ENCODE measurements at places on chromosomes 3 and 15. TPM values are rescaled to one million over a fixed set of nuclear protein-coding genes. Genes with fewer than 3 reads are reported as not detected.

DNA sequence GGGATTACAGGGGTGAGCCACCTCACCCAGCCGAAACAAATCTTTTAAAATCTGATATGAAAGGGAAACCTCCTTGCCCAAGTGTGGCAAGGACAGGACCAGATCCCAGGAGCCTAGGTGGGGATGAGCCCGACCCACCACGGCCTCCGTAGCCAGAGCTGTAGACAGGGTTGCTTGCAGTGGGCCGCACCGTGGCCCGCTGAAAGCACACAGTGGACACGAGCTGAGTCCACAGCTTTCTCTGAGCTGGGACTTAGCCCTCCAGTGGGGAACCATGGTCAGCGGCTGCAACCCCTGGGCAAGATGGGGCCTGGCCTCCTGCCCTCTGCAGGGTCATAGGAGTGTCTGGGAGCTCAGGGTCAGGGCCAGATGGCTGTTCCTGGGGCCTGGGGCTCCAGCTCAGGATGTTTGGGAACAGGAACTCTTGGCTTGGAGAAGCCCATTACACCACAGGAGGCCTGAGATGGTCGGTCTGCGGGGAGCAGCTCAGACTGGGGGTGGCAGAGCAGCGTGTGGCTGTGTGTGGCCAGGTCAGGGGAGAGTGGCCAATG is 24.7 kb downstream of the GP9 start:
- peak; percentile 50 for DNase-seq

- DNase-seq: no peak
Measured at GRCh38 chr3:37182816-37183215, 8.4 kb upstream of the LRRFIP2 start.

DNA sequence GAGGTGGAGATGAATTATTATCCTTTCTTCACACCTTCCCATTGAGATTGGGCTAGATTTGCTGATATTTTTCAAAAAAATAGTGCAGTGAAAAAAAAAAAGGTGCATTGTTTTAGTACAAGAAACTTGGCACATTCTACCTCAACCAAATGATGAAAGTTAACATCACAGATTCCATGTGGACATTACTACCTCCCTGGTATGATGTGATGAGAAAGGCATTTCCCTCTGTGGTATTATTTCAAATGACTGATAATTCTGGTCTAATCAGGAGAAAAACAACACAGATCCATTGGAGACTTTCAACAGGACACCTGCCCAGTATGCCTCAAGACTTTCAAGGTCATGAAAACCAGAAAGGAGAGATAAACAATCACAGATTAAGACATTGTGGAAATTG is 313.4 kb downstream of the BCHE start:
- no peak for DNase-seq

Gene CPN2
- 0.72 TPM for polyA plus RNA-seq

Gene DCLK3
- polyA plus RNA-seq: 0.08 TPM

- DNase-seq: peak; percentile 9
Measured at GRCh38 chr3:160981217-160981938, 123.8 kb downstream of the B3GALNT1 start.

Gene EXOSC7
- polyA plus RNA-seq: 52.5 TPM

Gene CKMT1B
- polyA plus RNA-seq: 0.19 TPM

Gene VIPR1
- polyA plus RNA-seq: 3.0 TPM

DNA sequence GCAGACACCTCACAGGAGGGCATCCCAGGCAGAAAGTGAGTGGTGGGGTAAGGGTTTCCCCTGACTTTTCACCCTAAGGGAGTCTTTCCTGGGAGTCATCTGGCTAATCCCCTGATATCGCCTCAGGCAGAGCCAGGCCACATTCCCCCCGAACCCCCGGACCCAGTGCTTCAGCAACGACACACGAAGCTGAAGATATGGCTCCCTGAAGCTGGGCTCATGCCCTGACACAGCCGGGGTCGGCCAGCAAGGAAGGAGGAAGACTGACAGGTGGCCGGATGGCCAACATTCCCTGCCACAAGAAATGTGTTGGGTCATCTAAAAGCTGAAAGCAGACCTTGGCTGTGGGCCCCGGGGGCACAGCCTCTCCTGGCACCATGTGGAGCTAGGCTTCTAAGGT is 14.4 kb downstream of the CHST13 start:
- no peak for DNase-seq

DNA sequence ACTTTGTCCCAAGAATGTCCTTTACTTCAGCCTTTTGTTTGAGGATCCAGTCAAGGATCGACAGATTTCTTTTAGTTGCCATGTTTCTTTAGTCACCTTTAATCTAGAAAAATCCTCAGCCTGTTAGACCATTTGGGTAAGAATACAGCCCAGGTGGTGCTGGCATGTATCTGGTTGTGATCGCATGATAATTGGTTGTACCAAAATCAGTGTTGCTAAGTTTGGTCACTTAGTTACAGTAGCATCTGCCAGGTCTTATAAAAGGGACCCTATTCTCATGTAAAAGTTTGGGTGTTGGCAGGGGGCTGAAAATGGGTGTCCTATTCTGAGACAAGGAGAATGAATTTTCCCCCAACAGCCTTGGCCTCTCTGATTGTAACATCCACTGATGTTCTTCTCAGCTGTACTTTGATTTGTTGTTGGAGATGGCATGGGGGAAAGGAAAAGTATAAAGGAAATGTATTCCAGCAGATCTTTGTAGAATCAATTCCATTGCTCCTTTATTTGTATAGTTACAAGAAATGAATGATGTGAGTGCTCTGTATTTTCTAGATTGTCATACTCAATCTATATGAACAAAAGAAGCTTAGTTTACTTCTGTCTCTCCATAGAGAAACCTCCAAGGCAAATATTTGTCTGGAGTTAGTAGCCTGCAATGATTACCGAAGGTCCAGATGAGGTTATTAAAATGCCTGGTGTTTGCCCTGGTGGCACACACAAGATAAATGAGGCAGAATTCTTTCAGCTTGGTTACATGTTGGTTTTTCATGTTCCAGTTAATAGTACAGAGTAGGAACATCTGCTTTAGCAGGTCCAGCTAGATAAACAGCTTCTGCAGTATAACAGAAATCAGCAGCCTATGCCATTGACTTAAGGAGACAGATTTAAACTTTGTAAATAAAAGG is 65.7 kb downstream of the CMTM8 start:
- DNase-seq: no peak

Gene MST1
- polyA plus RNA-seq: 4.4 TPM

Gene IMPG2
- polyA plus RNA-seq: 0.06 TPM

Gene RETNLB
- not detected for polyA plus RNA-seq

Gene TMIE
- polyA plus RNA-seq: 0.69 TPM

GRCh38 chr3:182628531-182628930 is 164.8 kb upstream of the ATP11B start:
- no peak for DNase-seq

Gene EXD1
- polyA plus RNA-seq: not detected

DNA sequence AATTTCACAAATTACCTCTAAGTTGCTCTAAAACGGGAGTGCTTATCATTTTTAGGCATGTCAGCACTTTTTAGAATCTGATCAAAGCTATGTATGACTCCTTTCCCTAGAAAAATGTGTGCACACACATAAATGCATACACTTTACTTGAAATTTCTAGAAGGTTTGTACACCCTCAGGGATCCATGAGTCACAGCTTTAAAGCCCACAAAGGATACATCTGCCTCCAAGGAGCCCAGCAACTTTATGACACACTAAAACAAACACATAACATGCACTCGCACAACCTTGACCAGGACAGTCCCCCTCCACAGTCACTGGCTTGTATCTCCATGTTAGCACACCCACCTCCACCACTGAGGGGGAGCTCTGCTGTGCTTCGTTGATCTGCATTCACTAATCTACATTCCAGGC is 722.0 kb upstream of the CFAP20DC start:
- no peak for DNase-seq

Gene CFAP100
- not detected for polyA plus RNA-seq

- peak; percentile 34 for DNase-seq
Measured at GRCh38 chr3:10194328-10195071, 29.8 kb downstream of the IRAK2 start.

DNA sequence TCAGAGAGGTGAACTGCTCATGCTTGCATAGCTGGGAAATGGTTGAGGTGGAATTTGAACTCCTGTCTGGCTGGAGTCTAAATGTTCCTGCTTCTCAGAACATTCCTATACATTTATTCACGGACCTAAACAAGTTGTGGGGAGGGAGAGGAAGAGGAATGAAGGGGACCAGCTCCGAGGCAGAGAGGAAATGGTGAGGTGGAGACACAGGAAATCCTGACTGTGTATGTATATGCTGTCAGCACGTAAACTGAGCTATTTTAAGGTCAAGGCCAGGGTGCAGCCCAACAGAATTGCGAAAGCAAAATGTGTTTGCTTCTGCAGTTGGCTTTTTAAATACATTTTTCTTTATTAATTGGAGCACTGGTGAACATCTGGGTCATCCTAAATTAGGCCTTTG is 74.1 kb upstream of the POMGNT2 start:
- no peak for DNase-seq

Gene SH3GL3
- polyA plus RNA-seq: not detected

DNA sequence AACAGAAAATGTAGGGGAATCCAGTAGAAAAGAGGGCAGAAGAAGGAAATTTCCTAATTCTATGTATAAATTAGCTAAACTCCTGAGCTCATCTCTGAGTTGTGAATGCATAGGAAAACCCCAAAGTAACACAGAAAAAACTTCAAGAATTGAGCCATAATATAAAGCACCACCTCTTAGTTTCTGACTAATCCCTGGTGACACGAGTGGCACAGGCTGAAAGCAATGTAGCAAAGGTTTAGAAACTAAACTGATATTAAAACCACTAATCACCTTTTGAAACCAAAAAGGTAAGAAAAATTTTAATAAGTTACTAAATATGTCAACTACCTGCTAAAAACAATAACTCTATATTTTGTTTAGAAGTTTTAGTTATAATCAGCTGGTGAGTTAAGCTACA is 255.6 kb upstream of the NECTIN3 start:
- no peak for DNase-seq

Gene ADGRG7
- not detected for polyA plus RNA-seq

GRCh38 chr15:68682330-68682729 is 103.5 kb downstream of the CORO2B start:
- DNase-seq: no peak

DNA sequence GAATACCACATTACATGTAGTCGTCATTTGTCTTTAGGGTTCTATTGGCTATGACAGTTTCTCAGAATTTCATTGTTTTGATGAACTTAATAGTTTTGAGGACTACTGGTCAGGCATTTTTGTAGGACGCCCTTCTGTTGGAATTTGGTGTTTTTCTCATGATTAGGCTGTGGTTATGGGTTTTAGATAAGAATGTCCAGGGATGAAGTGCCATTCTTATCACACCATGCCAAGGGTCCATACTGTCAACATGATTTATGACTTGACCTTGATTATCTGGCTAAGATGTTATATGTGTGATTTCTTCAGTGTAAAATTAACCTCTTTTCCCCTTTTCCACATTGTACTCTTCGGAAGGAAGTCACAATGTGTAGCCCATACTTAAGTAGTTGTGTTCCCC is 135.3 kb downstream of the DIPK2A start:
- no peak for DNase-seq

Gene TM6SF1
- 2.7 TPM for polyA plus RNA-seq

GRCh38 chr3:33385423-33385822 is 54.8 kb downstream of the UBP1 start:
- DNase-seq: no peak

GRCh38 chr3:143098032-143098764 is 21.4 kb upstream of the CHST2 start:
- DNase-seq: no peak

Gene SLC6A11
- not detected for polyA plus RNA-seq

Gene CLDN1
- 0.15 TPM for polyA plus RNA-seq

GRCh38 chr15:52076889-52077781 is 35.4 kb downstream of the BCL2L10 start:
- DNase-seq: no peak

Gene KCTD6
- 6.8 TPM for polyA plus RNA-seq

- DNase-seq: peak; percentile 51
Measured at GRCh38 chr15:77036537-77037387, 34.1 kb downstream of the TSPAN3 start.

DNA sequence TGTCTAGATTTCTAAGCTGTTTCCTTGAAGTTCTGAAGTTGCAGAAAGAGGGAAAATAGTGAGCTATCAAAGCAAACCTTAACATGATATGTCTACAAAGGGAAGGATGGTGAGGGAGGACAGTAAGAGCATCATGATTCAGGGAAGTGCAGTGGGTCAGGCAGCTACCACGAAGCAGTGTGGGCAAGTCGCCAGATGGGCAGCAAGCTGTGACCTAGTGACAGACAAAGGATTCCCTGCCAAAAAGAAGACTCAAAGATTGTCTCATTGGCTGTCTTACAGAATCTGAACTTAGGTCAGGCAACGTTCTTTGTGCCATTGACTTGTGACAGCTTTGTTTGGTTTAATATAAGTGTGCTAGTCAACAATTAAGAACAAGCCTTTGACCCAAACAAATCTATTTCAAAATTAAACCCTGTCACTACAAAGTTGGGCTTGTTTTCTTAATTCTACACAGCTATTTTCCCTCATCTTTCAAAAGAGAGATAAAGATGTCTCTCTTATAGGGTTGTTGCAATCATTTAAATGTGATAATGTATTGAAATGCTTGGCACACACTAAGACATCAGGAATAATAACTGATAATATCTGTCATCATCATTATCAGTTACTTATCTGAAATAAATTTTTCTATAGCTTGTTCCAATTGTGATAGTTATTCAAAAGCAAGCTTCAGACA is 153.3 kb downstream of the ECT2 start:
- DNase-seq: no peak

DNA sequence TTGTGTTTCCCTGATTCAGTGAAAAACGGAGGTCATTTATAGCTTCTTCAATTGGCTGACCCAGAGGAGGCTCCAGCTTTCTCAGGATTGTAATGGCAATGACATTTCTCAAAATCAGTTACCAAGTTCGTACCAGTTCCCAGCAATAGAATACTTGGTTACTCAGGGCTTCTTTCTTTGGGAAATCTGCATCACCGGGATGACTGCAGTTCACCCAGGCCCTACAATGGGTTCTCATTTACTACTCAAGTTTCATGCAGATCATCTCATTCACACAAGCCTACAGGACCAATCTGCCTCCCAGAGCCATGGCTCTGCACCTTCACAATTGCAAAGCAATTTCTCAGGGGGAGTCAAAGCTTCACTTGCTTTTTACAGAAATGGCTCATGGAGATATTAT is 109.6 kb downstream of the FHIT start:
- DNase-seq: no peak

DNA sequence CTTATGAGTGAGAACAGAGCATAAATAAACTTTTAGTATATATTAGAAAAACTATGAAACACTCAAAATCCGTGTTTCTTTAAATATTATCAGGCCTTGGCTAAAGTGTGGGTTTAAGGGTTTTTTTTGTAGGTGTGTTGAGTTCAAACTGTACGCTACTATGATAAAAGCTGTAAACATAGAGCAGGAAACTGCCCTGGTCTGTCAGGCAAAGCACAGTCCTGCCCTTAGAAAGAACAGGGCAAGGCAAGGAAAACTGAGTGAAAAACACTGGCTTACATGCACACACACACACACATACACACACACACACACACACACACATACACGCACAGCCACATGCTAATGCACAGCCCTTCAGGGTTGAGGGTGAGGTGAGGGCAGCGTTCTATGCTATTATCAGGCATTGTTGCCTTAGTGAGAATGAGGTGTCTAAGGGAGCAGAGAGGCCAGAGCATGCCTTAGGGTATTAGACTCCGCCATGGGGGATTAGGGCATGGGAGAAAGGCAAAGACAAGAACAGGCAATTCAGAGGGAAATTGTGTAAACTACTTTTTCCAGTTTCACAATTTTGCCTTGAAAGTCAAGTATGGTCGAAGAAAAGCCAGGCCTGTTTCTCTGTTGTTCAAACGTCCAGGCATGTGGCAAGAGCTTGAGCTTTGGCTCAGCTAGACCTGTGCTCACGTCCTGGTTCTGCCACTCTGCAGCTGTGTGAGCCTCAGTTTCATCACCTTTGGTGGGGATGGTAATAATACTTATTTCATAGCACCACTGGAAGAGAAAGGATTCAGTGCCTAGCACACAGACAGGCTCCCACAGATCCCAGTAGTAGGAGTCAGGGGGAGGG is 36.3 kb upstream of the TPM1 start:
- no peak for DNase-seq
